ENCODE measurements at places on chromosomes 1 and 21.

- DNase-seq, result no peak
Observed at GRCh38 chr1:31348449-31348848, 24.4 kb downstream of the FABP3 start.

DNA sequence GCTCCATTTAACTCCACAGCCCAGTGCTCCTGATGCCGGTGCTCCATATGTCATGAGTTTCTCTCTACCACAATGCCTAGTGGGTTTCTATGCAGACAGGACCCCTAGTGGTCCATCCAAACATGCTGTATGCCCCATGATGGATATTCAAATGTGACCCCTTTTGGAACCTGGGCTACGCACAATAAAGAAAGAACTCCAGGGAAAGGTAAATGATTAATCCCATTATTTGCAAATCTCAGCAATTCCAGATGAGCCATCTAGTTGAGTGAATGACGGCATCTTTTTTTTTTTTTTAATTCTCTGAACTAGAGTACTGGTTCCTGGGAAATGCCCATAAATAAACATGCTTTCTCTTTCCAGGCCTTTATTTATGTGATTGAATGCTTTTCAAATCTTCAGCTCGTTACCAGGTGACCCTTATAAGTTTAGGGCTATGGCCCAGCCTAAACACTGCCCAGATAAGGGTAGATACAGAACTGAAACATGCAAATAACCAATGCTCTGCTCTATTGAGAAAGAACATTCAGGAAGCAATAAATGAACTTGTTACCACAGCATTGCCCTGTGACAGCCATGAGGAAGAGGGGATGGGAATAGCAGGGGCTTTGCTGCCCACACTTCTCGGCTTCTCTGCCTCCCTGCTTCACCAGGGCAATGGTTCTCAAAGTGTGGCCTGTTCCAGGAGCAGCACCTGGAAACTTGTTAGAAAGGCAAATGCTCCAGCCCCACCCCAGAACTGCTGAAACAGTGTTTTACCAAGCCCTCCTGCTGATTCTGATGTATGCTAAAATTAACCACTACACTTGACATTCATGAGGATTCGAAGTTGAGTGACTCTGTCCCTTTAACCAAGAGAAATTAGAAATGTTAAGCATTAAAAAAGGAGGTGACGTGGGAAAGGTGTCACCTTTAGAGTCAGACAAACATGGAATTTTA lies 151.7 kb downstream of the SEC16B start:
- DNase-seq, result no peak

DNA sequence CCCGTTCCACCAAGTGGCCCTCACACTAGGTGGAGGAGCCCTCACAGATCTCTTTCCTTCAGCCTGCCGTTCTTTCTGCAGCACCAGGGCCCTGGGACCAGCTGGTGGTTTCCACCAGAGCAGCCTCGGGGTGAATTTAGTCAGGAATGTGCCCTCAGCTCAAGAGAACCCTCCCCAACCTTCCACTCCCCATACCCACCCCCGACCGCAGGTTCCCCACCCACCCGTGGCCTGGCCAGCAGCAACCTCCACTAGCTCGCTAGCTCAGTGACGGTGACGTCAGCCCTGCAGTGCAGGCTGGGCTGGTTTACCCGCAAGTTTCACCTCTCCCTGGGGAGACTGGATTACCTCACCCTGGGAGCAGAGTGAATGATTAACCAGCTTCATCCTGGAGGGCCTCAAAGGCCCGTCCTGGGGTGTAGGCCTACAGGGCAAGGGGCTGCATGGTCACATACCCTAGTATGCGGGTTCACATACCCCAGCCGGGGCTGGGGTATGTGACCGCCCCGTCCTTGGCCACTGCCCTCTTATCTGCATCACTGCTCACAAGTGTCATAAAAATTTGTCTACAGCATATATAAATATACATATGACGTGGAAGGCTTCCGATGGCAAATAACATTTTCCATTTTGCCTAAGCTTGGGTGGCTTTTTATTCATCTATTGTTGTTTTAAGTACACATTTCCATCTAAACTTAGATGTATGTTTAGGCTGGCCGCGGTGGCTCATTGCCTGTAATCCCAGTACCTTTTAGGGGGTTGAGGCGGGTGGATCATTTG lies 24.5 kb downstream of the ELF3 start:
- no peak for DNase-seq

DNA sequence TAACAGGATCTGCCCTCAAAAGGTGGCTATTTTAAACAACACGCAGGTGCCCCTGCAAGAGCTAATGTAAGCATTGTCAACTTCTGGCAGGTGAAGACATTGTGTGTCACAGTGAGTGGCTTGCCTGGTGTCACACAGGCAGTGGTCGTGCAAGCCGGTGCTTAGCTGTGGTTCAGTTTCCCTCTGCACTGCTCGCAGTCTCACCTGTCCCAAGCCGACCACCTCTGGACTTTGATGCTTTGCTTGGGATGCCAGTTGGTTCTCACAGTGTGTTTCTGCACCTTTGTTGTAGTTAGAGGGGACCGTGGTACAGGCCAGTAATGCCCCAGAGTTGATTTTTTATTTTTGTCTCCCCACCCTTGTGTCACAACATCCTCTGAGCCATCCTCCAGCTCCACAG lies 85.2 kb downstream of the UCK2 start:
- no peak for DNase-seq

- no peak for DNase-seq
Observed at GRCh38 chr1:236141447-236142252, 689 bp upstream of the GPR137B start.

DNA sequence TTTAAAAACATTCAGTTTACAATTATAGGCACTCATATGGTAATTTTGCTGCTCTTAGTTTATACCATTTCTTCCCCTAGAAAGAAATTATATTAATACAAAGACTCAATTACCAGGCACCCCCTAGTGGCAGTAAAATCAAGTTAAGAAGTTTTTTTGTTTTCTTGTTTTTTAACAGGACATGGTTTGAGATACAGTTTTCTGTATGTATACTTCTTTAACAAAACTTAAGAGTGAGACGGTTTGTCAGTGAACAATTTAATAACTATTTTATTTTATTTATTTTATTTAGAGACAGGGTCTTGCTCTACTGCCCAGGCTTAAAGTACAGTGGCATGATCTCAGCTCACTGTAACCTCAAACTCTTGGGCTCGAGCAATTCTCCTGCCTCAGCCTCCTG lies 224.6 kb downstream of the FAF1 start:
- no peak for DNase-seq
